Subcutaneous preadipocyte (primary cell): ENCODE measurements at places on chromosomes 16 and 17. TPM values are rescaled to one million over a fixed set of nuclear protein-coding genes. Genes with fewer than 3 reads are reported as not detected.

C1QL1 gene
- total RNA-seq, result under 0.01 and 0.20 TPM in 2 replicates

PRR15L gene
- total RNA-seq, result not detected in 2 replicates

TMEM235 gene
- not detected in 2 replicates for total RNA-seq

HSD17B1 gene
- 1.5 and 4.3 TPM in 2 replicates for total RNA-seq

KRTAP4-5 gene
- not detected in 2 replicates for total RNA-seq

GLIS2 gene
- 1.8 and 2.3 TPM in 2 replicates for total RNA-seq

FOXN1 gene
- total RNA-seq, result not detected in 2 replicates

NPB gene
- under 0.01 TPM in 2 replicates for total RNA-seq

KRT13 gene
- not detected in 2 replicates for total RNA-seq

MPP3 gene
- total RNA-seq, result 12.9 and 17.0 TPM in 2 replicates

LRRC37A2 gene
- total RNA-seq, result 2.6 and 7.4 TPM in 2 replicates

CASKIN2 gene
- total RNA-seq, result 5.5 and 7.2 TPM in 2 replicates

SRCIN1 gene
- total RNA-seq, result under 0.01 TPM in 1 of 2 replicates, not detected in the other

RAB37 gene
- under 0.01 and 0.20 TPM in 2 replicates for total RNA-seq

IGSF6 gene
- not detected in 2 replicates for total RNA-seq

MMP25 gene
- under 0.01 and 0.20 TPM in 2 replicates for total RNA-seq

TBC1D3K gene
- total RNA-seq, result not detected in 2 replicates

CCL1 gene
- not detected in 2 replicates for total RNA-seq

ATP2C2 gene
- total RNA-seq, result under 0.01 TPM in 1 of 2 replicates, not detected in the other

B3GNT9 gene
- 15.4 and 23.1 TPM in 2 replicates for total RNA-seq

SPATA32 gene
- not detected in 2 replicates for total RNA-seq

IL17C gene
- total RNA-seq, result not detected in 2 replicates
